Sigmoid colon (tissue), 7 donors: ENCODE measurements at places on chromosomes 3 and 15. TPM values are rescaled to one million over a fixed set of nuclear protein-coding genes. Genes with fewer than 3 reads are reported as not detected.

Gene KIF15
- total RNA-seq: 1.1 TPM

DNA sequence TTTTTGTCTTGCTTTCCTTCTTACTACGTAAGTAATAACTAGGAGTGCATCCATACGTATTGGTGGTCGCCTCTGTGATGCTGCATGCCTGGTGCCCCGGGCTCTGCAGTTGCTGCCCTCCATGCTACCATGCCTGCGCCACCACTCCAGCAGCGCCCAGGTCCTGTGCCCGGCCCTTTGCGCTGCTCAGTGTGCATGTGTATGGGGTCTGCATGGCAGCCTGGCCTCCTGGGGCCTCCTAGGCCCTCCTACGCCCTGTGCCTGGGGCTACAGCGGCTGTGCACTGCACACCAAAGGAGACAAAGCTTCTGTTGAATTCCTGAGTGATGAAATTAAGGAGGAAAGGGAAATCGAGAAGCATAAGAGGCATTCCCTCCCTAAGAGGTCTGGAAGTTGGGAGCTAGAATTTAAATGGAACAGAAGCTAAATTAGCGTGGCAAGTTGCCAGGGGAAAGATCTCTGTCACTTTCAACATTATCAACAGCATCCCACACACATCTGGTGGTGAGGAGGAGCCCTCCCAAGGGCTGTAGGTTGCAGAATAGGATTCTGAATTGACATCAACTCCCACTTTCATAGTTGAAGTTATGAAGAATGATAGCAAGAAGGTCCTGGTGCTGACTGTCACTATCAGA lies 275.0 kb upstream of the CHRM5 start:
- DNase-seq: no peak

- DNase-seq: no peak
Observed at GRCh38 chr3:127276396-127276795, 11.4 kb downstream of the PRR20G start.

GRCh38 chr15:71662306-71662705 lies 148.0 kb upstream of the NR2E3 start:
- DNase-seq: no peak

- DNase-seq: no peak
Observed at GRCh38 chr15:65182538-65182937, 2.6 kb downstream of the CLPX start.

- no peak for DNase-seq
Observed at GRCh38 chr3:55607175-55607574, 120.1 kb upstream of the WNT5A start.

GRCh38 chr3:119538772-119539171 lies 20.6 kb downstream of the CD80 start:
- DNase-seq: no peak

DNA sequence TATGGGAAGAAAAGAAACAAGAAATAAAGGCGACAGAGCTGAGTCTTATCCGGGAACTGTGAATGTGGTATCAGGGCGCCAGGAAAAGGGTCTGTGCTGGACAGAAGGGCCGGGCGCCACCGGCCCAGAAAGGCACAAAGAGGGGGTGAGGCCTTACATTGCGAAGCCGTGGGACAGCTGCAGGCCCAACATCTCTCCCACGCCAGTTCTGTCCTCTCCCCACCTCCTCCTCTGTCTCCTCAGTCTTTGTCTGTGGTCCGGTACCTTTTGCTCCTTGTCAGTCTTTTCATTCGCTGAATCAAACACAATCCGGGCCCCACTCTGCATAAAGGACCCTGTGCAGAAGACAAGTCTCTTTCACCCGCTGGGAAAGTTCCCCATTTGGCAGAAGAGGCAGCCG lies 81.8 kb downstream of the LRIG1 start:
- no peak for DNase-seq

Gene SMCO1
- total RNA-seq: not detected

GRCh38 chr3:108157273-108157672 lies 65.0 kb downstream of the IFT57 start:
- no peak for DNase-seq

Gene PSTPIP1
- total RNA-seq: 14.3 TPM

Gene FBXL2
- 7.9 TPM for total RNA-seq

Gene GADL1
- total RNA-seq: not detected

DNA sequence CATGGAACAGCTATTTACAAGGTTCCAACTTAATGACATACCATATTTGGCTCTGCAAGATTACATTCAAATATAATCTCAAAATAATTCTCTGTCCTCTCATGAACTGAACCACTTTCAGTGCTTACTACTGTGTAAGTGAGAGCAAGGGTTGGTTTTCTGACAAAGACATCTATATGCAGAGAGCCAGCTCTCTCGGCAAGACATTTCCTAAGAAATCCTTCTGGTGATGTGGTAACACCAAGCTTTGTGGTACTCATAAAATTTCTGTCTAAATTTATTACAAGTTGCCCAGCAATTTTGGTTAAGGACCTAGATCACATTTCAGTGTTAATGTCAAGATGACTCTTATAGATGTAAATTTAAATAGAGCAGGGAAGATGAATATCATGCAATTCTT lies 184.9 kb downstream of the GAP43 start:
- no peak for DNase-seq
